ENCODE measurements at places on chromosomes 3 and 15.

- DNase-seq = no peak
These were observed 827.6 kb upstream of the CFAP20DC start for GRCh38 chr3:59877263-59878037.

- DNase-seq = no peak
These were observed 183.7 kb upstream of the LRRN1 start for GRCh38 chr3:3615533-3615932.

- no peak for DNase-seq
These were observed 48.6 kb downstream of the MCCC1 start for GRCh38 chr3:183050706-183051105.

DNA sequence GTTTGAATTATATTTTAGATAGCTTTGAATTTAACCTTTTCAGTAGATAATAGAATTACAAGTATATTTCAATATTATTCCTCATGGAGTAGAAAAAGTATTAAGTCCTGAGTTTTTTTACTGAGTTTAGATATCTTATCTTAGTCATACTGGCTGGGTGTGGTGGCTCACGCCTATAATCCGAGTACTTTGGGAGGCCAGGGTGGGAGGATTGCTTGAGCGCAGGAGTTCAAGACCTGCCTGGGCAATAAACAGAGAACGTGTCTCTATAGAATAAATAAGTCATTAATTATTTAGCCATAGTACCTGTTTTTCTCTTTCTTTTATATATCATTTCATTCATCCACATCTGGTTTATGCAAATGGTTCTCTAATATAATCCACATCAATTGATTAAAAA is 9.9 kb downstream of the RAP2B start:
- DNase-seq = no peak

- no peak for DNase-seq
These were observed 10.8 kb upstream of the SNRPA1 start for GRCh38 chr15:101305820-101306255.

GRCh38 chr15:96147267-96147666 is 183.2 kb upstream of the NR2F2 start:
- no peak for DNase-seq

GRCh38 chr3:100500320-100500880 is 8.0 kb downstream of the TMEM45A start:
- DNase-seq = no peak

DNA sequence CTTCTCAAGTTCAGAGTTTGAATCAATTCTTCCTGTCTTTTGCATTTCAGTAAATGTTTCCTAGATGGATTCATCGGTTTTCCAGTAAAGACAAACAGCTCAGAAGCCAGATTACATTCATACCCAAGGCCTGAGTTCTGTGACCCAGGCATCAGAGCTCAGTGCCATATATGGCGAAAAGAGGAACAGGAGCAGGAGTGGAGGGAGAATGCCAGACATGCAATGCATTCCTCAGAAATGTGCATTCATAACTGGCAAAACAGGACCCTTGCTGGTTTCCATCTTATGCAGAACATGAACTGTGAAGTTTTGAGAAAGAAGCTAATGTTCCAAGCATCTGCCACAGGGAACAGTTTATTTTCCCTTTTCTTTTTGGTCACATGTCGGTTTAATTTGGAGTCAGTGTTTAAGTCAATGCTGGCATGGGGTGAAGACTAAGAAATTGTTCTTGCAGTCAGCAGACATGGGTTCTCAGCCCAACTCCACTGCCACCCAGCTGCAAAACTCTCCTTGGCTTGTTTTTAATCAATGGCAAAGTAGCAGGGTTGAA is 116.5 kb downstream of the LPP start:
- no peak for DNase-seq
